ENCODE measurements at places on chromosomes 1 and 21.

GRCh38 chr21:34827445-34828235 lies 158.8 kb downstream of the CLIC6 start:
- no peak for DNase-seq

- DNase-seq = no peak
Measured at GRCh38 chr1:6121651-6122370, 58.3 kb downstream of the CHD5 start.

DNA sequence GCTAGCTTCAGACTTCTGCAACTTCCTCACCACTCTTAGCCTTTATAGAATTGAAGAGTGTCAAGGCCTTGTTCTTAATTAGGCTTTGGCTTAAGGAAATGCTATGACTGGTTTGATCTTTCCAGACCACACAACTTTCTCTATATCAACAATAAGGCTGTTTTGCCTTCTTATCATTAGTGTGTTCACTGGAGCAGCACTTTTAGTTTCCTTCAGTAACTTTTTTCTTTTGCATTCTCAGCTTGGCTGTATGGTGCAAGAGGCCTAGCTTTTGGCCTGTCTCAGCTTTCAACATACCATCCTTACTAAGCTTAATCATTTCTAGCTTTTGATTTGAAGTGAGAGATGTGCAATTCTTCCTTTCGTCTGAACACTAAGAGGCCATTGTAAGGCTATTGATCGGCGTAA lies 8.6 kb downstream of the PRKACB start:
- DNase-seq = peak; percentile 47

DNA sequence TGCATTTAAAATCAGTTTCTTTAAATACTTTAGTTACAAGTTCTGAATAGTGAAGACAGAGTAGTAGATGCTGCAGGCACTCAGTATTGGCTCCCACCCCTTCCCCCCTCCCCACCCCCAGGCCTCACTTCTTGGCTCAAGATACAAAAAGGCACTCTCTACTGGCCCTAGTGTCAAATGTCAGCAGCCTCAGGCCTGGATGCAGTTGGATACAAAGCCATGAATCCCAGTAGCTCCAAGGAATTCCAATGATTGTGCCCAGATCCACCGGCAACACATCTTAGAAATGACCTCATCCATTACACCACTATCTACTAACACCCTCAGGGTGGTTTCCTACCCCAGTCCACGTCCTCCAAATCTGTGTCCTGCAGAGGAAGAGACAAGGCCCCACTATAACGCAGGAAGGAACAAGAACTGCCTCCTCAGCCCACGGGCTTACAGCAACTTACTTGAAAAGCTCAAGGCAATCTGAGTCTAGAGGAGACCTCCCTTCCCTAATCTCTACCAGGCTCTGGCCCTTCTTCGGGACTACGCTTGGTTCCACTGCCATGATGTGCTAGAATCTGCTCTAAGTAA lies 17.6 kb downstream of the ACADM start:
- no peak for DNase-seq

DNA sequence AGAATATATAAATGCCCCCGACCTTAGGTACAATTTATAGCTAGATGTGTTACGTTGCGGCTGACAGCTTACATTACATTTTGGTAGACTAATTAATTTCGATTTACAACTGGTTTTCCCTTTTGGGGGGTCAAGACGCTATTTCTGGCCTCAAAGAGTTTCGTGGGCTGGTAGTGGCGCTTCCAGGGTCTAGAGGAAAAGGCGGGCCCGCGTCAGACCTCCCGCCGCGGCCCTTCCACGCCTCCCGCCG lies 391 bp downstream of the IFT25 start:
- no peak for DNase-seq

- DNase-seq = no peak
Measured at GRCh38 chr1:180428782-180429695, 73.3 kb downstream of the ACBD6 start.

DNA sequence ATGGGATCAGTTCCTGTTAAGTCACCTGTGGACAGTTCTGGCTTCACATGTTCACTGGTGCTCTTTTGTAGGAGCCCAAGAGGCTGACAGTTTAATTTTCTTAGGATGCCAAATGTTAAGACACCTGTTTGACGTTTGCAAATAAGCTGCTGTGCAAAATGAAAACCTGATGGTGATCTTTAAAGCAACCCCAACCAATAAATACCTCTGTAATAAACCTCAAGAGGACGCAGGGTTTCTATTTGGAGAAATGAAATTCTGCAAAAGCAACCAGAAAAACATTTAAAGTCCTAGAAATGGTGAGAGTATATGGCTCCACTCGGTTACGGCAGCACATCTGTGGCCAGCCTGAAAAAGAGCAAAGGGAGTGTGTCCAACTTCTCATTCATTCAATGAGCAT lies 5.7 kb upstream of the RHEX start:
- no peak for DNase-seq

- DNase-seq = no peak
Measured at GRCh38 chr1:205767248-205767647, 8.0 kb downstream of the RAB29 start.

- no peak for DNase-seq
Measured at GRCh38 chr1:20184481-20184900, 1.4 kb upstream of the UBXN10 start.

- peak; percentile 72 for DNase-seq
Measured at GRCh38 chr1:12040457-12041051, 21.3 kb downstream of the MIIP start.

- no peak for DNase-seq
Measured at GRCh38 chr21:45982758-45983648, 1.4 kb downstream of the COL6A1 start.

DNA sequence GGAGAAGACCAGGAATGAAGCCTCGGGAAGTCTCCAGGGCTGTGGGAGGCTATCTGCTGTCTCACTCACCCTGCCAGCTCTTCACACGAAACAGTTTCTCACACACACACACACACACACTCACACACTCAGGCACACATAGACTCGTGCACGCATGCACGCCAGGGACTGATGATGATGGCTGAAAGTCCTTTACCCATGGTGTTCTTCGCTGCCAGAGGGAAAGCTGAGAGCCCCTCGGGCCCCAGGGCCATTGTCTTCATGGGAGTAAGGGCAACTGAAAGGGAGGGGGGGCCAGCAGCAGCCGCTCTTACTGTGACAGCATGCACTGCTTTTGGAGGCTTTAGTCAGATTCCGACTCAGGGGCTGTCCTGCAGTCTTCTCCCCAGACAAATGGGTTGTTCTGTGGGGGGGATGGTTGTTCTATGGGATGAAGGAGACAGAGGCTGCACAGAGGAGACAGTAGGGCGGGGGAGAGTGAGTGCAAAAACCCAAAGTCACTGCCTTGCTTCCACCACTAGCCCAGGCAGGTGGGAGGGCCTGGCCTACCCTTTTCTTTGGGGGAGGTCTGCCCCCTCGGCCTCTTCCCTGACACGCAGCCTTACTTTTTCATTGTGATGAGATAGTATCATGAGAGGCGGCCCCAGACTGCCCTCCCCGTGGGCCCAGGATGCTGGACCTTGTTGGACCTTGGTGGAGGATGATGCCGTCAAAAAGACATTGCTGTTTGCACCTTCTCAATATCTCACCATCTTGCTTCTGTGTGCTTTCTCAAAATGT lies 29.0 kb downstream of the STUM start:
- DNase-seq = no peak

GRCh38 chr1:219771080-219771479 lies 157.3 kb downstream of the SLC30A10 start:
- no peak for DNase-seq

- no peak for DNase-seq
Measured at GRCh38 chr1:116559304-116559761, 11.5 kb downstream of the CD58 start.

GRCh38 chr1:215635827-215636226 lies 68.7 kb downstream of the KCTD3 start:
- DNase-seq = no peak

DNA sequence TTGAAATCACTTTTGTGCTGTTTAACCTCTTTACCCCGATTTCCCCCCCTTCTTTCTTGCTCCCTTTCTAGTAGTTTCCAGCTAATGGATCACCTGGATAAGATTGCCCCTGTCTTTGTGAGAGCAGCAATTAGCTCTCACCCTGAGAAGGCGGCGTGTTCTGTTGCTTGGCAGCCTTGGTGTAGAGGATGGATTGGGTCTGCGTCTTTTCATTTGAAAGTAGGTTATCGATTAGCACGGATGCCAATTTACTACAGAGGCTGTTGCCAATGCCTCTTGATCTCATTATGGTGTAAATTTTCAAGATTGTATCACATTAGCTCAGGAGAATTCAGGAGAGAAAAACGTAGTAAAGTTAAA lies 26.4 kb downstream of the KIF26B start:
- no peak for DNase-seq

GRCh38 chr1:63966016-63966415 lies 192.2 kb downstream of the ROR1 start:
- DNase-seq = no peak

- no peak for DNase-seq
Measured at GRCh38 chr1:52544665-52545525, 8.0 kb downstream of the TUT4 start.

DNA sequence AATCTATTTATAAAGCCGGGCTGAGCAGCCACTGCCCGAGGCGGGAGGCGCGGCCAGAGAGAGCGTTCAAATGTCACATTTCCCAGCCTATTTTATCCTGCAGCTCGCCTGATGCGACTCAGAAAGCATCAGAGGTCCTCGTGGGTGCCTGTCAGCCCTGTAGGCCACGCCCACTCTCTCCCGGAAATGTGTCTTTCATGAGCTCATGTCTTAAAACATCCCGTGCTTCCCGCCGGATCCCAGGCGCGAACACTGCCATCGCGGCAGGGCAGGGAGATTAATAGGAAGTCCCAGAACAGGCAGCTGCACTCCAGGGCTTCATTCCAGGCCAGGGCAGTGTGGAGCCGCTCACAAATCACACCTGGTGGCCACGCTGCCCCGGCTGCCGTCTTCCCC lies 117.5 kb downstream of the PRDM16 start:
- no peak for DNase-seq

DNA sequence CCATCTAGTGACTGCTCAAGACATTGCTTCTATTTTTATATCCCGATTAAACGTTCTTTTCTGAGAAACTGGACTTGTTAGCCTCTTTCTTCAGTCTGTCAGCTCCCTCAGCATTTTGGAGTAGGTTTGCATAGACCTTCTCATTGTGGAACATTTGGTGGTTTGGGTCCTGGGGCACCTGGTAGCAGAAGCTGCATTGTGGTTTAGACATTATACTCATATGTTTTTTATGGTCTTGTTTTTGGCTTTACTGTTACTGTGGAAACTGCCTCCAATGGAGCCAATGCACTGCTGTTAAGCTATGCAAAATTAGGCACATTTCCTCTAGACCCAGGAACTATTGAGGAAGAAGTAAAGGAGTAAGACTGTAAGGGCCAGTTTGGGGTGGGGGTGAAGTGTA lies 36.7 kb upstream of the LRRC8B start:
- peak; percentile 43 for DNase-seq

GRCh38 chr1:153488731-153489130 lies 28.3 kb upstream of the S100A7 start:
- DNase-seq = no peak

- DNase-seq = no peak
Measured at GRCh38 chr1:242033447-242033846, 34.5 kb upstream of the MAP1LC3C start.

- DNase-seq = no peak
Measured at GRCh38 chr21:33650929-33651509, 8.7 kb downstream of the ITSN1 start.

DNA sequence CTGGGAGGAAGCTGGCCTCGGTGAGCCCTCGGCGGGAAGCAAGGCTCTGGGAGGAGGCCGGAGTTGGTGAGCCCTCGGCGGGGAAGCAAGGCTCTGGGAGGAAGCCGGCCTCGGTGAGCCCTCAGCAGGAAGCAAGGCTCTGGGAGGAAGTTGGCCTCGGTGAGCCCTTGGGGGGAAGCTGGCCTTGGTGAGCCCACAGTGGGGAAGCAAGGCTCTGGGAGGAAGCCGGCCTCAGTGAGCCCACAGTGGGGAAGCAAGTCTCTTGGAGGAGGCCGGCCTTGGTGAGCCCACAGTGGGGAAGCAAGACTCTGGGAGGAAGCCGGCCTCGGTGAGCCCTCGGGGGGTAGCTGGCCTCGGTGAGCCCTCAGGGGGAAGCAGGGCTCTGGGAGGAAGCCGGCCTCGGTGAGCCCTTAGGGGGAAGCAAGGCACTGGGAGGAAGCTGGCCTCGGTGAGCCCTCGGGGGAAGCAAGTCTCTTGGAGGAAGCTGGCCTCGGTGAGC lies 36.0 kb downstream of the KRTAP10-1 start:
- DNase-seq = no peak

DNA sequence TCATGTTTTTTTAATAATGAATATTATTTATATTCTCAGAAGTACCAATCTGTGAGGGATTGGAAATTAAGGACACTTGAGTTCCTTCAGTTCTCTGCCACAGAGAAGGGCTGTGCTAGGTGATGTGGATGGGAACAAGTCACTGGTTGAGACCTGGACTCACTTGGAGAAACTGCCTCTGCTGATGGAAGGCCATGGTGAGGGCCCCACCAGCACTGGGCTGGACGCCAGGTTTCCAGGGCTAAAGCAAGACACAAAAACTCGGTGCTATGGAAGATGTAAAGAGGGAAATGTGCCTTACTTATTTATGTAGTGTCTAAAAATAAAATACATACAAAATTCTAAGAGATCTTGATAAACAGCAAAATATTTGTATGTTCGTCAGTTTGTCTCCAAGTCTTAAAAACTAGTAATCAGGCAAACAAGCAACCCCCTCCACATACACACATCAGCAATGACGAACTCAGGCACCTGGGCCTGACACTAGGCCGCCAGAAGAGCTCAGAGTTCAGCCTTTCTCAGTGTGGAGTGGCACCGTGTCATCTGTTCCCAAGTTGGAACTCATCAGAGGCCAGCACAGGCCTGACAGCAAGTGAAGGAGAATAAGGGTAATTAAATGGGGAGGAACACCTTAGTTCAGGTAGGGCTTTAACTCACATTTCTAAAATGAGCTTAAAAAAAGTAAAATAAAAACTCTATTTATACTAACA lies 19.6 kb downstream of the SIPA1L2 start:
- DNase-seq = no peak

DNA sequence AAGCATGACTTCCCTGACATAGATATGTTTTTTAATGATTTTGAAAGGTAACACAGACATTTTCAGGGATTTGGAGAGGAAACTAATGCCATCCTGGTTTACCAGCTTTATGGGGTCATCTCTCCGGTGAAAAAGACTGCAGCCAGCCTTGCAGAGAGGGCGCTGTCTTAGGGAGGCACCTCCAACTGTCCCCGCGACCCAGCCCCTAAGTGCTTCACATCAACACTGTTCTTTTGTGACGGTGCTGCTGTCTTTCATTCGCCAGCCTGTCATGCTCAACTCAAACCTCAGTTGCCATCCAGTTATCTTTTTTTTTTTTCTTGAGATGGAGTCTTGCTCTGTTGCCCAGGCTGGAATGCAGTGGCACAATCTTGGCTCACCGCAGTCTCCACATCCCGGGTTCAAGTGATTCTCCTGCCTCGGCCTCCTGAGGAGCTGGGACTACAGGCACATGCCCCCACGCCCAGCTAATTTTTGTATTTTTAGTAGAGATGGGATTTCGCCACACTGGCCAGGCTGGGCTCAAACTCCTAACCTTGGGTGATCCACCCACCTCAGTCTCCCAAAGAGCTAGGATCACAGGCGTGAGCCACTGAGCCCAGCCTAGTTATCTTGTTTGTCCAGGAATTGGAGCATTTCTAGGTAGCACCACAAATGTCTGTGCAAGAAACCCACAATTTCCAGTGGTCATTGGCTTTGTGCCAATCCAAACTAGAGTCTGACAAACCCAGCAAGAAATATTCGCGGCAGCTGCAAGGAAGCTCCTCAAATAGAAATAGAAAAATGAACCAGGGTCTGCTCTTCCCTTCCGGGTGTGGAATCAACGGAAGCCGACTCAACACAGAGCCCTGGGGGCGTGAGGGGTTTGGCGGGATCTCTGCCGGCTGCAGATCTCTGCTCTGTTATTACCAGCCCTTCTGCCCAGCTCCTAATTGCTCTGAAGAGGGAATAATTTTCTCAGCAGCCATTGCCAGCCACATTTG lies 24.2 kb downstream of the PDE9A start:
- no peak for DNase-seq

All from T-helper 2 cell treated with Interferon-gamma antibody and Interleukin-4, amounts not matched to agents 5 μg/mL and 100 μg/mL, for 36 hours (primary cell).